ENCODE measurements at places on chromosomes 6 and 20.

- DNase-seq = no peak
These were observed 2.7 kb downstream of the CEBPB start for GRCh38 chr20:50193199-50193835.

- DNase-seq = no peak
These were observed 22.2 kb downstream of the SERPINB6 start for GRCh38 chr6:2949121-2949520.

GRCh38 chr6:160917572-160917971, 74.0 kb upstream of the MAP3K4 start:
- DNase-seq = no peak

DNA sequence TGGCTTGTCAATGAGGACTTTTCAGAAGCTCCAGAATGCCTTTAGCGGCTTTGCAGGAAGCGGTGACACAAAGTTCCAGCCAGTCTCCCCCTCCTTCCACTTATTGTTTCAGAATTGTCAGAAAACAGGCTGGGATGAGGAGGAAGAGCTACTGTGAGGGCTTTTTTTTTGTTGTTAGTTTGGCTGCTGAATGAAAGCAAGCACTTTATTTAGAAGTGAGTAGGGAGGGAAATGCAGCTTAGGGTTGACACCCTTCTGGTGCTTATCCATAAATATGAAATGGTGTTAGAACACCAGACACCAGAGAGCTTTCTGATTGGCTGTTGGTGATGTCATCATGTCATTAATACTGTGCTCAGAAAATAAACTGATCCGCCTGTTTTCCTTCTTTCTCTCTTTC, 251.5 kb downstream of the SOX4 start:
- DNase-seq = no peak

- no peak for DNase-seq
These were observed 405.4 kb downstream of the PREX1 start for GRCh38 chr20:48422242-48422960.

GRCh38 chr6:129488313-129488712, 221.7 kb downstream of the ARHGAP18 start:
- no peak for DNase-seq

DNA sequence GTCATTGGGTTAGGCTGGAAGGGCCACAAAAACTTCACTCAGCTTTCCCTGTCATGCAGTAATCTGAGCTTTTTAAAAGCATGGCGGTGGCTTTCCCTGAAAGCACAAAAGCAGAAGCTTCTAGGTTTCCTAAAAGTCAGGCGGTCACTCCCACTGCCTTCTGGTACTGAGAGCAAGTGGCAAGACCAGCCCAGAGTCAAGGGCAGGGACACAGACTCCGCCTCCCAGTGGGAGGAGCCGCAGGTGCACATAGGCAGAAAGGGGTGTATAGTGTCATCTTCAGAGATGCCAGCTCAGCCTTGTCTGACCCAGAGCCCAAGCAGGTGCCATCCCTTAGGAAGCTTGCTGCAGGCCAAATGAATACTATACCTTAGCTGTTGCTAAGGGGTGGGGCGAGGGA, 18.0 kb upstream of the PACSIN1 start:
- no peak for DNase-seq

- no peak for DNase-seq
These were observed 25.6 kb downstream of the INSM1 start for GRCh38 chr20:20393207-20394120.

DNA sequence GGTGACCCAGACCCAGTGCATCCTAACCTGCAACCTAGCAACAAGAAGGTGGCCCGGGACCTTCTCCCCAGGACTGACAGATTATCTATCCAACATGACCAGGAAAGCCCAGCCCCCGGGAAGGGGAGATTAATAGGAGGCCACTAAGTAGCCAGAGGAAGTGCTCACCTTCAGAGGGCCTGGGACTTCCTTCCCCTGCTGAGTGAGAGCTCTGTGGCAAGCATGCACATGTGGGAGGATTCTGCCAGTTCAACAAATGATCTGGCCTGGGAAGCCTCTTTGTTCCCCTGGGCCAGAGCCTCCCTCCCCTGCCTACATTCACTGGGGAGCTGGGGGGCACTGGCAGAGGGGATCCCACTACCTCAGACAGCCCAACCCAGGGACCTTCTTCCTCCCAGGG, 39.6 kb downstream of the SHLD1 start:
- no peak for DNase-seq

- no peak for DNase-seq
These were observed 30.7 kb downstream of the TUBB2B start for GRCh38 chr6:3196770-3197169.

GRCh38 chr6:1608222-1609040, 1.3 kb upstream of the FOXC1 start:
- peak; percentile 57 for DNase-seq

DNA sequence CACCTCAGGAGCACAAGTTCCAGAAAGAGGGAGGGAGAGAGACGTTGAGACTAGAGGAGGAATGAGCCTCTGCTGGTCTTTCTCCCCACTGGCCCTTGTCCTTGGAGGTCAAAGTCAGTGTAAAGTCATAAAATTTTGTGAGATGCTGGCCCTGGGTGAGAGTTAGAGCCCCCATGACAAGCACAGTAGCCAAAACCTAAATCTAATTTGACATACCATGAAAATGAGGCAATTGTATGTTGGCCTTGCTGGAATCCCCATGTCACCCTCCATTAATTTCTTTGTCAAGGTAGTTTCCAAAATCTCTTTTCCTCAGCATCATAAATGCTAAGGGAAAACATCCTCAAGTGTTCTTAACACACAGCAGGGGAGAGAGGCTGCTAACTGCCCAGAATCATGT, 17.6 kb upstream of the NEDD9 start:
- DNase-seq = no peak

GRCh38 chr6:27809067-27809938, 102.9 kb downstream of the OR2B2 start:
- DNase-seq = no peak

DNA sequence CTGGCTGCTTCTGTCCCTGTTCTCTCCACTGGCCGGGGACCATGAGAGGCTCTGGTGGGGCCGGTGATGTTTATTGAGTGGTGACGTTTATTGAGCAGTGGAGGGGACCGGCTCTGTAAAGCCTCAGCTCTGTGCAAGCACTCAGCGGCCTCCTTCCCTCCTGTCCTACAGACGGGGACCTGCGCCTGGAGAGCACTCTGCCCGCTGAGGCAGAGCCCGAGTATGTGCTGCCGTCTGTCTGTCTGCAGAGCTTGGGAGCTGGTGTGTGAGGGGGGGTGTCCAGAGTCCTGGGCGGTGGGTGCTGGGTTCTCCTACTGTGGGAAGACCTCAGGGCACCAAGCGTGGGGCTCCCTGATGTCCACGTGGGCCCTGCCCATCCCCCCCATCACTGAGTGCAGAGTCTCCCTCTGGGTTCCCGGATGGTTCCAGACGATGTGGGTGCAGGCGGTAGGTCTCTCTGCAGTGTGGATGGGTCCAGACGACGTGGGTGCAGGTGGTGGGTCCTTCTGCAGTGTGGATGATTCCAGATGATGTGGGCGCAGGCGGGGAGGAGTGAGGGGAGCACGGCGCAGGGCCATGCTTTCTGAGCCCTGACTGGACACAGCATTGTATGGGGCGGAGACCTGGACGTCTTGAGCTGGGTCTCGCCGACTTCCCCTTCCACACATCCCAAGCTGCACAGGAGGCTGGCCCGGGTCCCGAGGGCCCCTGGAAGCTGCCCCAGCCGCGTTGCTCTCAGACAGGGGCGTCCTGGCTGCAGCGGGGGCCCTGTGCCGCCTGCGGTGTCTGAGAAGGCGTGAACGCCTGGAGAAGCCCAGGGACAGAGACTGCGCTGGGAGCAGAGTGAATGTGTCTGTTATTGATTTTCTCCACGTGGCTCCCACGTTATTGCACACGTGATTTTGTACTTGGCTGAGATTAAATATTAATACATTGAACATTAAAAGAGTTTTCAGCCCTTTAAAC, 14.9 kb upstream of the BHLHE23 start:
- no peak for DNase-seq

- DNase-seq = no peak
These were observed 912 bp upstream of the SENP6 start for GRCh38 chr6:75600768-75601167.

DNA sequence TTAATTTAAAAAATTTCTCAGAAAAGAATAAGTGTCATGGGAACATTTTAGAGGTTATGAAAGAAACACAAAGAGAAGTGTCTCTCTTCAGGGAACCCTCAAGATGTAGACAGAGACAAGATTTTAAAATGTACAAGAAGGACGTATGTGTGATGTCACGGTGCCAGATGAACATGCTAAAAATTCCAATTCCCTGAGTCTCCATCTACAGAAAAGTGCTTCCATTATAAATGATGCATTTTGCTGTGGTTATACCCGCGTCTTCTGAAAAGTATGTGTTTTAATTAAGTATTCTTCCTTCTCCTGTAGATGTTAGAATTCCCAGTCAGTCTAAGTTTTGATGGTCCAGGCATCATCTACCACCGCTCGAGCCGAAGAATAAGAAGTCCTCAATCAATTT, 489.1 kb downstream of the PREX1 start:
- DNase-seq = no peak

GRCh38 chr20:45983279-45983743, 11.3 kb upstream of the ZNF335 start:
- DNase-seq = peak; percentile 77

DNA sequence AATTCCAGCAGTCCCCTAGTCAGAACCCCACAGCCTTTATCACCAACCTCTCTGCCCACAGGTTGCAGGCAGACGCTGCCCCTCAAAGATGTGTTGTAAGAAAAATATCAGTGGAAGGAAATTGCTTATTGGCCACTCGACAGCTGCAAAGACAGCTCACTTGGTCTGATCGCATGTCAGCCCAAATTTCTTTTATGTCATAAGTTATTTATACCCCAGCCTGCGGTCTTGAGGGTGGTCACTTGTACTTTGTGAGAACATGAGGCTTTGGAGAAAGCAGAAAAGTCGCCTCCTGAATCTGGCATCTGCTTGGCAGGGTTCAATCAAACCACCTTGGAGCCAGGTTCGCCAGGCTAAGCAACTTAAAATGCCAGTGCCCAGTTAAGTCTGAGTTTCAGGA, 236.5 kb upstream of the CDH4 start:
- DNase-seq = no peak

DNA sequence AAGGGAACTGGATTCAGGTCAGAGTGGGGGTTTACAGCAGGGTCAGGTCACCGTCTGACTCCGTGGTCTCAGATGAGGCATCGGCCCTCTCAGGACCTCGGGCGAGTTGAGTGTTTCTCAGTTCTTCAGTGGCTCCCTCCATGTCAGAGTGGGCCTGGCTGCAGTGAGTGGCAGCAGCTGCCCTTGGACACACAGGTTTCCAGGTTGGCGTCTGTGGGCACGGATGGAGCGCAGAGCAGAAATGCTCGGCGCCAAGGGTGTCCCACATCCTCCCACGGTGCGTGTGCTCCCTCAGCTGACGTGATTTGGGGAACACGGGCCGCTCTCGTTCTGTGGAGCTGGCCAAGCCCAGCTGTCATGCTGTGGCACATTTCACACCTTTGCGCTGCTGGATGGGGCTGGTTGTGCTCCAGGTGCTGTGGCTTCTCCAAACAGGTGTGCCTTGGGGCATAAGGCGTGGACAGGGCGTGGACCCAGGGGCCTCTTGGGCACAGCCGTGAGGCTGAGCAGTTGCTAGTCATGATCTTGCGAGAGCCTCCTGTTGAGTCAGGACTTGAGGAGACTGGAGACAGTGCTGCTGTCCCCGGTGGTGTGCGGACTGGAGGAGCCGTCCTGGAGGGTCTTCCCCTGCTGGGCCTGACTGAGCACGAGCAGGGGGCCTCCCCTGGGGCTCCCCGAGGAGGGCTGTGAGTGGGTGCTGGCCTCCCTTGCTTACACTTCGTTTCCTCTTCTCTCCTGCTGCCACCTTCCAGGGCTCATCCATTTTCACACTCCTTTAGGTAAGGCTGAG, 9.5 kb upstream of the DNAJC5 start:
- DNase-seq = no peak

- no peak for DNase-seq
These were observed 4.5 kb downstream of the BCAS4 start for GRCh38 chr20:50799176-50799889.

DNA sequence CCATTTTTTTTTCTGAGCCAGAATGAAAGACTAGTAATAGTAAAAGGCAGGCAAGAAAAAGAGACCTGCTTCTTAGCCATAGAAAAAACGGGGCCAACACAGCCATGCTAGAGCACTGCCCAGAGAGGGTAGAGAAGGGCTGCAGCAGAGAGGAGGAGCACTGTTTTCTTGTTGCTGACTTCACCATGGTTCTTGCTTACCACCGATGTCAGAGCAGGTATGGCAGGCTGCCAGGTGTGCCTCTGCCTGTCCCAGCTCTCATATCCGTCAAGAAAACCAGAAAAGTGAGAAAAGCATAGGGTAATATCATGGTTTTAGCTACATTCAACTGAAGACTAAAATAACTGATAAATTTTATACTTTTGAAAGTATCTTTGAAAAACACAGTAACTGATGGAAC, 60.7 kb downstream of the DTNBP1 start:
- no peak for DNase-seq

DNA sequence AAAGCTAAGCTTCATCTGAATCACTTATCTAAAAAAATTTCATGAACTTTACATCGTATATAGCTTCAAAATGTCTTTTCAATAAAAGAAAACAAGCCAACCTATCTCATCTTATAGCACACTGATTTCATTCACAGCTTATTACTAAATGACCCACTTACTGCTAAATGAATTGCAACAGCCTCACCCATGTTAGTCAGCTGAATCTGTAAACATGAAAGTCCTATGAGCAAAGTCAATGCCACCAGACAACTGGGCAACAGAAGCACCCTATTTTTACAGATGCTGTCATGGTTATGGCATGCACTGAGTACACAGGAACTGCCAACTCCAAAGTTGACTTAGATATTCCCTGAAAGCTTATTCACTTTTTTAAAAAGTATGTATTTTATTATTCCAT, 41.2 kb upstream of the DST start:
- no peak for DNase-seq

DNA sequence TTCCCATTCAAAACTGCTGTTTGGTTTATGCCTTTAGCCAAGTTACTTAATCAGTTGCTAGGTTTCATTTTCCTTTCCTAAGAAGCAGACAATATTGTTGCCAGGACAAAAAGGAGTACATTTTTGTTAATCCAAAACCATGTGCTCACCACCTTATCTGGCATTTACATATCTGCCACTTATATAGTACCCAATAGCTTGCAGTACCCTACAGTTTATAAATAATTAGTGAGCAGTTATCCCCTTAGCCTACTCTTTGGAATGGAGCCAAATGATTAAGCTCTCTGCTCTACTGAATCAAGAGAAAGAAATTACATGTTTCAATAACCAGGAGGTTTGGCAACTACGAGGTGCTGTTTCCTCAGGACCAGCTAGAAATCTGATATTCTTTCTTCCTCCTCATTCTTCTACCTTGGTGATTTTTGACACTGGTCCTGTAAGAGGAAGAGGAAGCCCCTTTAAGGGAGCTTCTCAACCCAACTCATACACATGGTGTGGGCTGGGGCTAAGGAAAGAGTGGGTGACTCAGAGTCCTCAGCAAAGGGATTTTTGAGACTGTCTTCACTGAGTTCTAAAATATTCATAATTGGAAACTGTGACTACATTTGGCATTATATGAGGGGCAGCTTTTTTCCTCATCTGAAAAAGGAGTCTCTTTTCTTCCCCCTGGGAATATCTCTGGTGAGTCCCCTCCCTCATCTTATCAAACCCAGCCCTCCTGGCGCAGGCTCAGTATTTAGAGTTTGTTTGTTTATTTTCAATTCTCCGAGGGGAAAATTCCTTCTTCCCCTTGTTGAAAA, 1.5 kb downstream of the ZNFX1 start:
- no peak for DNase-seq

- DNase-seq = peak; percentile 97
These were observed 593.4 kb upstream of the JAG1 start for GRCh38 chr20:11267131-11267761.

Data from islet precursor cell (in vitro differentiated cells).